Fibroblast of skin of left biceps (primary cell): ENCODE measurements at places on chromosomes 6 and 20.
A peak's percentile ranks its signal among the peaks of the same experiment; 100 is the strongest.

GRCh38 chr6:115602466-115602865 is 458.2 kb downstream of the FRK start:
- DNase-seq = no peak

DNA sequence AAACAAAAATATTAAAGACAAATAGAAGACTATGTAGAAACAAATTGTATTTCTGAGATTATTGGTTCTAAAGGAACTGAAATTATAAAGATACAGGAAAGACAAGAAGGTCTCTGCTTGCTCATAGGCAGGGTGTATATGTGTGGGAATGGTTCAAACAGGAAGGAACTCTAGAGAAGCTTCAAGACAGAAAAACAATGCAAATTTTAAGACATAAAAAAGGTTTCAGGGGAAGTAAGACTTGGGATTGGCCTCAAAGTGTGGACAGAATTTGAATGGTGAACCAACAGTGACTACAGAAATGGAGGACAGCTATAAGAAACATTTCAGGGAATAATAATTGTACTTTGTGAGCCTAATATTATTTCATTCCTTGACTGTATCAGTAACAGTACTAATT is 50.3 kb downstream of the OR2B2 start:
- DNase-seq = no peak

DNA sequence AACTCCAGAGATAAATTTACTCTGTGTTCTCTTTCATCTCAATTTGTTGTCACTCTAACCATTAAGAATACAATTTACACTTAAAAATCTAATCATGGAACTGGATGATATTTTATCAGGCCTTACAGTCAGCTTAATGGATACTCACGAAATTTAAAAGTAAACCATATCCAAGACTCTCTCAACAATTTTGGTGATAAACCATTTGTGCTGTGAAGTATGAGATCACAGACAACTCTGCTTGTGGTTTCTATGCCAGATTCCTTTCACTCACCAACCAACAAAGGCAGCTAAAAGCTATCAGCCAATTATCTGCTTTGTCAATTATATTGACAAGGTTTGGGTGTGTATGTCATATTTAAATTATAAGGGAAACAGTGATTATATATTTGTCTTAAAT is 155.8 kb downstream of the TRDN start:
- no peak for DNase-seq

DNA sequence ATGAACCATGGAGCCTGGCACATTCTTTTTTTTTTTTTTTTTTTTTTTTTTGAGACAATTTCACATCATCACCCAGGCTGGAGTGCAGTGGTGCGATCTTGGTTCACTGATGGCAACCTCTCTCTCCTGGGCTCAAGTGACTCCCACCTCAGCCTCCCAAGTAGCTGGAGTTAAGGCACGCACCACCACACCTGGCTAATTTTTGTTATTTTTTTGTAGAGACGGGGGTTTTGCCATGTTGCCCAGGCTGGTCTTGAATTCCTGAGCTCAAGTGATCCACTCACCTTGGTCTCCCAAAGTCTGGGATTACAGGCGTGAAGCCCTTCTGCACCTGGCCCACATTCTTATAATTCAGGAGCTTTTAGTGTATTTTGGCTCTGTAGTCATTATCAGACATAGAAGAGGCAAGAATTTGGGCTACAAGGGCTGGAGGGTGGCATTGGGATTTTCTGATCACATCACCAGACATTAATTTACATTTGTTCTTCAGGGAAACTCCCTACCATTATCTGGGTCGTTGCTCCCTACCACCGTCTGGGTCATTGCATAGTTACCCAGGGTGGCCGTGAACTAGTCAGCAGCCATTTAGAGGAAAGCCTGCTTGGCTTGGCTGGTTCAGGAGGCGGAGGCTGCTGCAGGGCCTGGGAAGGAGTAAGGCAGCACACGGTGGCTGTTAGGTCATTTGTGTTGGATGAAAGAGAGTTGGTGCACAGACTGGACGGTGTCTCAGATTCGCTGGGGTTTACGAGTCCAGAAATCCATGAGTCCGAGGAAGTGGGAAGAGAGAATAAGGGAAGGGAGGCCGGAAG is 17.6 kb downstream of the ARID1B start:
- no peak for DNase-seq

DNA sequence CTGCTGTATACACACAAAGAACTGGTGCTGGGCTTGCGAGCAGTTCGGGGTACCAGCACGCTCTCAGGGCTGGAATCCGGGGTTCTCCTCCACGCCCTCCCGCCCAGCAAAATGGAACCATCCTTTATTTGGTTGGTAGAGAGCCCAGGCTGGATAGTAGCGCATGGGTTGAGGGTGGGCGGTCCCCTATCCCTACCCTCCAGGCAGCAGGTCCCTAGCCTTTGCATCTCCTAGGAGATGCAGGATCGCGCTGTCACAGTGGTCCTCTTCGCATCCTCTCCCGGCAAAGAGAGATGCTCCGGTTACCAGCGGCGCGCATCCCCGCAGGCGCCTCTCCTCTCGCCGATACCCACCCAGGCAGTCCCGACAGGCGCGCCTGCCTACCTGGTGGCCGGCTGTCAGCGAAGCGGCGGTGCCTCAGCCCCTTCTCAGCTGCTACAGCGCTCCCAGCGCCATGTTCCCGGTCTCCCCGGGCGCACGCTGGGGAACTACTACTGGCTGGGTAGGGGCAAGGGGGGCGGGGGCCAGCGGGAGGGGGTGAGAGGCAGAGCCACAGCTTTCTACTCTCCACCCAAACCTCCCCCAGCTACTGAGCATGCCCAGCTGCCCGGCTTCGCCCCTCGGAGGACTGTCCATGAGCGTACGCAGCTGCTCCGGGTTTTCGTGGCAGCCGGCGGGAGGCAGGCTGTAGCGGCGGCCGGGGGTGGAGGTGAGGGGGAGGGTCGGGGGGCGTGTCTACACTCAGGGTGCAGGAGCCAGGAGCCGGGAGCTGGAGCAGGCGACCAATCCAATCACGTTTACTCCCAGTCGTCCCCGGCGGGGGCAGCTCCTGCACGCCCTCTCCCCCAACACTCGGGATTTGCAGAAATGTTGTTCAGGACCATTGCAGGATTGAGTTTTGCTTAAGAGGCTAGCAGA is at the start of gene PAK5:
Gene PAK5, minus strand, starts transcription at position 699 of the 918 bp plus-strand sequence. CDS start 194,748 bp downstream, outside the sequence.
- DNase-seq = peak; percentile 5

DNA sequence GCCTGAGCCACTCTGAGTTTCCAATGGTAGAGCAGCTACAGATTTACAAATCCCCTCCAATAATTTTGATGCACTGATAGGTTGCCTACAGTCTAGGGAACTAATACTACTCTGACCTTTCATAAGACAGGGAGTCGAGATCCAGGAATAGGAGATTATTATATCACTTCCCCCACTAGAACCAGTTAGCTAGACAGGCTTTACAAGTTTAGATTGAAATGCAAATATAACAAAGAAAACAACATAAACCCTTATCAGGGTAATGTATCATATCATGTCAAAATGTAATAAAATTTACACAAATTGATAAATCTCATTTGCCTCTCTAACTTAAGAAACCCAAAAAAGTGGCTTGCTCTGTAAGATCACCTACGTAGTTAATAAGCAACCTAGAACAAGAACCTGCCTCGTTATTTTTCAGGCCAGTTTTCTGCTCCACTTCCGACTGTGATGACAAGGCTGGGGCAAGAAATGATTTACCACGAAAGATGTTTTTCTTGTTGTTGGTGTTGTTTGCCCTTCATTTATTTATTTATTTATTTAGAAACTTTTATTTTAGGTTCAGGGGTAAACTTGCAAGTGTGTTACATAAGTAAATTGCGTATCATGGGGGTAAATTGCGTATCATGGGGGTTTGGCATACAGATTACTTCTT is 504.2 kb upstream of the ID4 start:
- no peak for DNase-seq

GRCh38 chr6:24431045-24431451 is 28.3 kb downstream of the MRS2 start:
- DNase-seq = no peak

DNA sequence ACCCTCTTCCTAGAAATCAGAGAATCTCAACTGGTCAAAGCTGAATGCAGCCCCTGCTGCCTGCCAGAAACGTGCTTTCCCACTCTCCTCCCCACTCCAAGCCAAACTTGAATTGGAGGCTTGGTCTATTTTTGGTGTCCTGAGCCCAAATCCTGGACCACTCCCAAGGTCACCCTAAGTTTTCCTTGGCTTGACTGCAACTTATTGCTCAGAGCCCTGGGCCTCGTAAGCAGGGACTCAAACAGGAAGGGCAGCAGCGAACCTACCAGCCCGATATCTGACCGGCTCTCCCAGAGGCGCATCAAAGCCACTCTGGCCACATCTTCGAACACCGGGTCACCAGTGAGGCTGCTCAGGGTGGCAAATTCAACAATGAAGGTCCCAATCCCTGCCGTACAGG is 12.7 kb downstream of the EDEM2 start:
- DNase-seq = no peak

DNA sequence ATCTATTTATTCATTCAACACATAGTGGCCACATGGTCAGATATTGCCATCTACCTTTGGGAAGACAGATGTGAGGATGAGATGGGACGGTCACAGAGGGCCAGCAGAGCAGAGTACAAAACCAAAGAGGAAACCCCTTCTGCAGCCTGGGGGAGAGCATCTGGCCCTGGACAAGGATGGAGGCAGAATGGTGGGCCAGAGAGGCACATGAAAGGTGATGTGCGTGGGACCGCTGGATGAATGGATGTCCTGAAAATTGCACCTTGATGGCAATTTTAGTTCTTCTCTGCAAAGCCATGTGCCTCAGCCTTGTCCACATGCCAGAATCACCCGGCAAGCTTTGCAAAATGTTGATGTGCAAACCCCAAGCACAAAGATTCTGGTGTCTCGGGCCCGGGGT is 77.4 kb upstream of the CD93 start:
- DNase-seq = no peak

DNA sequence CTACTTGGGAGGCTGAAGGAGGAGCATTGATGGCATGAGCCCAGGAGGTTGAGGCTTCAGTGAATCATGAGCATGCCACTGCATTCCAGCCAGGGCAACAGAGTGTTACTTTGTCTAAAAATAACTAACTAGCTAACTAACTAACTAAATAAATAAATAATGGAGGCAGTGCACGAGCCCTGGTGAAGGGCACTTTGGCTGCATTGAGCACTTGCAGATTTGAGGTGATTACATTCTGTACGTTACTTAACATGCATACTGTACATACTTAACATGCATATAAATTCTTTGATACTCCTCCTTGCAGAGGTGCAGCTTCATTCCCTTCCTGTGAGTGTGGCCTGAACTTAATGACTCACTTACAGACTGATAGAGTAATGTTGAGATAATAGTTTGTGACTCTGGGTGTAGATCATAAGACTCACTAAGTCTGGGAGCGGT is 10.7 kb downstream of the HLA-A start:
- DNase-seq = no peak

DNA sequence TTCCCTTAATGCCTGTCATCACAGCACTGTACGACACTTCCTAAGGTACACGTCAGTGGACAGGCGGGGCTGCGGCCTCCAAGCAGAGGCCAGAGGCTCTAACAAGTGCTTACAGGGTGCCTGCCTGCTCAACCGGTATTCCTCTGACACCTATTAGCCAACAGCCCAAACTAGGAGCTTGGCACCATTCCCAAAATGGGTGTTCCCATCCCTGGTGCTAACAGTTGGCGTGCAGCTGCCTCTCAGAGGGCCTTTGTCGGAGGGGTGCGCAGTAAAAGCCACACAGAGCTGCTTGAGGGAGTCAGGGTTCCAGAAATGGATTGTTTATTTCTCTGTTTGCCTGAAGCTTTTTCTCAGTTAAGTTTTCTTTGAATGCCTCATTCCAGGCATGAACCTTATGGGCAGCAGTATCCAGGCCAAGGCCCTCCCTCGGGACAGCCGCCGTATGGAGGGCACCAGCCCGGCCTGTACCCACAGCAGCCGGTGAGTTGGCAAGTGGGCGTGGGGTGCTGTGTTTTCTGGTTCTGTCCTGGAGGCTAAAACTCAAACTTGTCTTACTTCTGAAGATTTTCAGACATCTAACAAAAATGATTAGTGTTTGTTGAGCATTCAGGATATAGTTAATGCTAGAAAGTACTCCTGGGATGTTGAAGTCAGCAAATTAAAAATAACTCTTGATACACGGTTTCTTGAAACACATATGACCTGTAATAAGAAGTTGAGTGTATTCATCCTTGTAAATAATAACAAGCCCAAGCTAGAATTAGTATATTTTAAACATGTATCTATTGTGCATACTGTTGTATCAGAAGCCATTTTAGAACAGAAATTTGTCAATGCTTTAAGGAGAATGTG is 124.7 kb downstream of the TMEM242 start:
- DNase-seq = no peak

GRCh38 chr6:140957386-140957785 is 1175.3 kb upstream of the GJE1 start:
- no peak for DNase-seq

- DNase-seq = no peak
These were observed 74.2 kb downstream of the TOX2 start for GRCh38 chr20:43988867-43989266.

DNA sequence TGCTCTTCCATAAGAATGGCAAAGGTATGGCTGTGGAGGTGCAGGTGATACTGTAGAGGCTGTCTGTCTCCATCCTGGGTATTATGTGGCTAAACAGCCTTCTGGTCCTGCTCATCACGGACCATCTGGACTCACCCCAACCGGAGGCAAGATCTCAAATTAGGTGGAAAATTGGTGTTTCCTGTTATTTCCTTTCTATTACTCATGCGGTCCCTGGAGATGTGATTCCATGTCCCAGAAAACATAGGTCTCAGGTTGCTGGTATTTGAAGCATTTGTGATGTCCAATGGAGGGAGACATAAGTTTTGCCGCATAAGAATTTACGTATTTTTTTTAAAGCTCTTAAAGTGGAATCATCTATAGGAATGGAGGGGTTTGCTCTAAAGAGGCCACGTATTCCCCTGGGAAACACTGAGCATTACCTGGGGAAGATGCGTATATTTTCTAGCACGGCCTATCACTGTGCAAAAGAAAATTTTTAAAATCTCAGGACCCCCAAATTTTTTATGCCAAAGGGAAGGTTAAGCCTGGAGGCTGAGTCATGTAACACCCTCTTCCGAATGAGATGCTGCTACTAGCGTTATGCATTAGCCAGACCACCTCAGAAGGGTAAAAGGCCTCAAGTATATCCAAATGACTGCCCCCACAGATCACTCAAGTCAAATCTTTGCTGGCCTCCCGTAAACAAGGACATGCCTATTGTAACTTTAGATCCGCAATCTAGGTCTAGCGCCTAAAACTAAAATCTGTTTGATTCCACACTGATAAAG is 22.4 kb upstream of the PBOV1 start:
- peak; percentile 20 for DNase-seq

- DNase-seq = no peak
These were observed 702.7 kb downstream of the MAFB start for GRCh38 chr20:39986173-39986904.

DNA sequence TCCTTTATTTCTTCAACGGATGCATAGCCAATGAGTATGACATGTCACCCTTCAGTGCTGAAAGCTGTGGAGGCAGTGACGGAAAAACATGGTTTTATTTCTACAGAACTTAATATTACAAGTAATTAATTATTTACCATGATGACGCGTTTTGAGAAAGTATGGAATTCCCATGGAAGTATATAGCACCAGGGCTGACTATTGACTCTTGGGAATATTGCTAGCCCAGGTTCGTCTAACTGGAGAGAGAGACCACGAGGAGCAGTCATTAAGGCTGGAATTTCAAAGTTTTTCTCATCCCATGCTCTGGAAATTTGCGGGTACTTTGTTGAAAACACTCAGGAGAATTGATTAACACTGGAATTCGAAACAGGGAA is 155.2 kb upstream of the PRSS16 start:
- no peak for DNase-seq
